ENCODE measurements at places on chromosomes 2 and 18.

DNA sequence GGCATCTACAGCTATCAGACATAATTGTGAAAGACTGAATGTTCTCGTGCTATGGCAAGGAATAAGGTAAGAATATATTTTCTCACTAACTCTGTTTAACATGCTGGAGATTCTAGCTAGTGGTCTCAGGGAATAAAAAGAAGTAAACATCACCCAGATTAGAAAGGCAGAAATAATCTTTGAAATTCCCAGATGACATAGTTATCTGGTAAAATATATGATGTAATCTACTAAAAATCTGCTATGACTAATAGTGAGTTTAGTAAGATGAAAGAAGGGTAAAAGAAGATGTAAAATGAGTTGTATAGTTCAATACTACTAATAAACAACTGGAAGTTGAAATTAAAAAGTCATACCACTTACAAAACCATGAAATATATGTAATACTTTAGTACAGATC is 134.2 kb downstream of the DSC3 start:
- DNase-seq, result no peak

DNA sequence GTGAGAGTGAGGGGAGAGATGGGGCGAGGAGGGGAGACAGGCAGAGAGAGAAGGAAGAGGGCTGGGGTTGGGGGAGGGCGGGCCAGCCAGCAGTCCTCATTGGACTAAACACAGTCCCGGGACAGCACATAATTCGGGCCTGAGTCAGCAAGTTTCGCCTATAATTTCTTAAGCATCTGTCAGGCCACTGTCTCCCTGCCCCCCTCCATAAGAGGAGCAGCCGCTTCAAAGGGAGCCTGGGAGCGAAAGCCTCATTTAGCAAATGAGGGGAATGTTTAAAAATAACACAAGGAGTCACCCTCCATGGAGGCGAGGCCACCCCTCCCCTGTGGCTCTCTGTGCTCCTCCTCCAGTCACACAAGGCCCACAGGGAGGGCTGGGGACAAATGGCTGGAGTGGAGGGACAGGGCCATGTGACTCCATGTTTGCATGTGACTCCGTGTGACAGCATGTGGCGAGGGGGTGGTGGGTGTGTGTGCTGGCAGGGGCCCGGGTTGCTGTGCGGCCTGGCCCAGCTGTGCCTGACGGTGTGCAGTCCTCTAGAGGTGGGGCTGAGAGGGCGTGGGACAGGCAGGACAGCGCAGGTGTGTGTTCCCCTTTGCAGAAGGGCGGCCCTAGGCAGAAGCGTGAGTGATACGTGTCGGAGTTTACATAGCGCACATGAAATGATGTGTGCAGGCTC is 162.4 kb downstream of the CELF4 start:
- DNase-seq, result no peak

- no peak for DNase-seq
Observed at GRCh38 chr2:10266133-10266620, 36.5 kb upstream of the HPCAL1 start.

- DNase-seq, result no peak
Observed at GRCh38 chr2:70509565-70509964, 44.1 kb downstream of the TGFA start.

GRCh38 chr2:145411493-145411892 is 891.6 kb upstream of the ZEB2 start:
- no peak for DNase-seq

- no peak for DNase-seq
Observed at GRCh38 chr2:188327518-188328213, 36.0 kb downstream of the GULP1 start.

- no peak for DNase-seq
Observed at GRCh38 chr2:42725657-42726056, 38.3 kb downstream of the OXER1 start.

- no peak for DNase-seq
Observed at GRCh38 chr2:226799976-226800940, 638 bp upstream of the IRS1 start.

GRCh38 chr18:70301667-70302066 is 12.8 kb downstream of the SOCS6 start:
- DNase-seq, result no peak

- no peak for DNase-seq
Observed at GRCh38 chr18:29083545-29083944, 906.6 kb upstream of the CDH2 start.

DNA sequence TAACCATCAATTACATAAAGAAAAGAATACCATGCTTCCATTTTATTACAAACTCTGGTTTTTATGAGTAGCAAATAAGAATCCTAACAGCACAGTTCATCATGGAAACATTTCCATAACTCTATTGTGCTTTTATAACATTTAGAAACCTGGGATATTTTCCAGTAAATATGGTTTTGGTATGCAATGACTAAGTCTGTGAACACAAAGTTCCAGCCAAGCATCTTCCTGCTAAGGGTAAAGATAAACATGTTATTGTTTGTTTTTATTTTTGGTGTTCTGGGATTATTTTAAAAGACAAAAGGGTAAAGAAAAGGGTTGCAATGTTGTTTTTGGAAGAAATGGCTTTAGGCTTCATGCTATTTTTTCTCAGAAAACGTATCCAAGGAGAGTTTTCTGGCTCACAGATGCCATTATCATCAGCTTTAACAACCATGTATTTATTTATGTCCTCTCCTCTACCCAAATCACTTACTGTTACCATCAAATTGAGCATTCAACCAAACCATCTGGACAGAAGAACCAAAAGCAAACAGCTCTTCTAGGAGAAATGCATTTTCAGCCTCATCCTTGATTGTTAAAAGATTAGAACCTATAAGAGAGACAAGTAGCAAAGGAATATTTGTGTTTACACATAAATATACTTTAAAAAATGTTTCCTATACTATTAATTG is 116.0 kb downstream of the PLA2R1 start:
- DNase-seq, result no peak

GRCh38 chr2:121664086-121664485 is 14.8 kb upstream of the CLASP1 start:
- no peak for DNase-seq

DNA sequence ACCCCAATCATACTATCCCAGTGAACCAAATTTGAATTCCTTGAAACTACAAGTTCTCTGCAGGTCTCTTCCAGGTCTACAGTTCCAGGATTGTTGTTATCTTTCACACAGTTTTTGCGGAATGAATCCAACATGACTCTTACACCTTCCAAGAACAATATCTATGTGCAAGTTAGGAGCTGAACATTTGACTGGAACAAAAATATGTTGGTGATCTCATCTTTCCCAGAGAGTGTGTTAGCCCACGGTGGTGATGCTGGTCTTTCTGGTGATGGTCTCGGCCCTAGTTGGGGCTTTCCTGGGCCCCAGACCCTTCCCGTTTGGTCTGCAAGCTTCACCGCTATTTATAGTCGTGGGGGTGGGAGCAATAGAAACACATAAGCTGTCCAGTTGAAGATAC is 173.7 kb downstream of the TPGS2 start:
- DNase-seq, result no peak
